ENCODE measurements at places on chromosomes 2 and 18.

- DNase-seq = no peak
Observed at GRCh38 chr2:229104974-229105387, 166.1 kb downstream of the PID1 start.

DNA sequence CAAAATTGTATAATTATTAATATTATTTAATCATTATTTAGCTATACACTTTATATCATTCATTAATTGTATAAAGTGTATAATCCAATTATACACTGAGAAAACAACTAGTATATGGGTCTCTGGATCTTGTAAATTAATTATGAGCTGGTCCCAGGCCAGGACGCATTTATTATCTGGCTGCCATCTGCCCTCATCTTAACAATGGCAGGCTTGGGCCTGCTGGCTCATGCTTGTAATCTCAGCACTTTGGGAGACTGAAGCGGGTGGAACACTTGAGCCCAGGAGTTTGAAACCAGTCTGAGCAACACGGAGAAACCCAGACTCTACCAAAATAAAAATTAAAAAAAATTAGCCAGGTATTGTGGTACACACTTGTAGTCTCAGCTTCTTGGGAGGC lies 502.2 kb upstream of the NRXN1 start:
- no peak for DNase-seq

- DNase-seq = peak; percentile 68
Observed at GRCh38 chr2:88739985-88740600, 48.6 kb downstream of the RPIA start.

GRCh38 chr18:76433788-76434187 lies 61.3 kb downstream of the ZNF516 start:
- DNase-seq = no peak

DNA sequence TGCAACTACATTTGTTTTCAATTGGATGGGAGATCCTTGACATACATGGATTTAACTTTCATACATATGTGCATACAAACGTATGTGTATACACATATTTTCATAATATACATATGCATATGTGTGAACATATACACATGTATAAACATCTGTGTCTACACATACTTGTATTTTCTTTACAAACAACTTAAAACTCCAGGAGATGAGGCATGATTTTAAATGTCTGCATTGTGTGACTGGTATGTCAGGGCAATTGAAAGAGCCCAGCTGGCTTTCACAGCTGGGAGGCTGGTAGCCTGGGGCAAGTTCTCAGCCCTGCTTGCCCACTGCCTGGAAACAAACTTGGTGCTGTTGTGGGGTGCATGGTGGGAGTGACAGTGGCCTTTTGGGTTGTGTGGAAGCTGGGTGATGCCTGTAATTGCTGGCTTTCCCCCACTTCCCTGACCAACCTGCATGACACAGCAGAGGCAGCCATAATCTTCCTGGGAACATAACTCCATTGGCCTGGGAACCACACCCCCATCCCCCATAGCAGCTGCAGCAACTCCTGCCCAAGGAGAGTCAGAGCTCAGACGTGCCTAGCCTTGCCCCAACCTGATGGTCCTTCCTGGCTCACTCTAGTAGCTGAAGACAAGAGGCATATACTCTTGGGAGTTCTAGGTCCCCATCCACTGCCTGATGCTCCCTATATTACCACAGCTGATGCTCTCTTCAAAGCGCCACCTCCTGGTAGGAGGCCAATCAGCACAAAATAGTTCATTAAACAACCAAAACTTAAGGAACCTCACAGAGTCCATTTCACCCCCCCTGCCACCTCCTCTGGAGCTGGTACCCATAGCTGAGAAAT lies 158.3 kb downstream of the CERS6 start:
- DNase-seq = no peak
